ENCODE measurements at places on chromosomes 5 and 9.

DNA sequence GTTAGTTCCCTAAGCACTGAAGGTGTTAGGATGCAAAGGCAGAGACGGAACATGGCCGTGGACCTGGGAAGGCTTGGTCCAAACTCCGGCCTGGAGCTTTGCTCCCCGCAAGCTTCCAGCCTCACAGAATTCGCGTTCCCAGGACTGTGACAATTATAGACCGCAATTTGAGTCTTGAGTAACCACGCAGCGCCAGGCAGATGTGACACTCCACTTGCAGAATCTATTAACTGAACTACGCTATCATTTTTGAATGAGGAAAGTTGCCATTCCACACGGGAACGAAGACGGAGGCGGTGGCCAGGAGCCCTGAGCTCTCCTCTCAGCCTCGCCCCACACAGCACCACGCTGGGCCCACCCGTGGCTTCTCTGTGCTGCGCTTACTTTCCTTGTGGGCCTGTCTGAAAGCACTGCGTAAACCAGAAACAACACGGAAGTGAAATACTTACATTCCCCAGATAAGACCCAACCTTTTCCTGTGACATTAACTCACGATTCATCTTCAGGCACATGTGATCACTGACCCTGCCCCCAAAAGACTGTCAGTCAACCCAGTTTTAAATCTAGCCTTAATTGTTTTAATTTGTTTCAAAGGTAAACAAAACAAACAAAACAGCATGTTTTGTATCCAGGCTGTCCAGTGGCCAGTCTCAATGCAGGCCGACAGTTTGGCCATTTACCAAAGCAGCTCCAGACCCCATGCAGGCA lies 16.1 kb upstream of the COL5A1 start:
- no peak for DNase-seq

DNA sequence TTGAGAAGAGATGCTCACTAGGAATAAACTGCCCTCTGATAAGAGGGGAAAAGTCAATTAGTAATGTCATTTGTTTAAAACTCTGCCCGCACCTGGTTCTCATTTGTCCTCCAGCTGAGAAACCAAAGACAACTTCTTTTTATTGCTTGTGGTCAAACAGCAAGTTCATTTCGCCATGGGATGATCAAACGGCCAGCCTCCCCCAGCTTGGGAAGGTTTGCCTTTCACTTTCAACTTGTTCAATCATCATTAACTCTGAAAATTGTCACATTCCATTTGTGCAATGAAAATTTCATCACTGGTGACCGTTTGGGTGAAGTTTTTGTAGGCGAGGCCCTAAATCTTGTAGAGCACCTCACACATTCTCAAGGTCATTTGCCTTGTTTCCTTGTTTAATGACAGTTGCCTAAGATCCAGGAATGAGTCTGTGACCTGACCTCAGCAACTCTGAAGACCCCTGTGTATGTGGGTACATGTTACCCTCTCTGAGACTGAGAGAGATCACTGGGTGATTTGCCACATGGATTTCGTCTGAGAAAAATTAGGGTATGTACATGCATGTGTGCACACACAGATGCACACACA lies 117.7 kb downstream of the MARCHF3 start:
- no peak for DNase-seq

- DNase-seq: no peak
These were observed 300.9 kb downstream of the MRPS30 start for GRCh38 chr5:45109636-45110035.

DNA sequence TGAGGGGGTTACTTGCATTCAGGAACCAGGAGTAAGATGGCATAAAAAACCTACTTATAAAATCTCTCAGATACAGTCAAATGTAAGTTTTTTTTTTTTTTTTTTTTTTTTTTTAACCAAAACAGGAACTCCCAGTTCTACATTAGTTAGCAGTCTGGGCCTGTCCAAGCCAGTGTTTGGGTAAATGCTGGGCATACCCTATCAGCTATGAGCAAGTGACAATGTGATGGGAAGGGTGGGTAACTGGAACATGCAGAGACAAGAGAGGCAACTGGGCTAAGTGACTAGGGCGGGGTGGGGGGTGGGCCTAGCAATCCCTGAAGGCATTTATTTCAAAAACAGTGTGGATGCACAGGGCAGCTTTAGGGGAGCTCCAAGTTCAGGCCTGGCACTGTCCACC lies 2.3 kb downstream of the NMRK1 start:
- no peak for DNase-seq

DNA sequence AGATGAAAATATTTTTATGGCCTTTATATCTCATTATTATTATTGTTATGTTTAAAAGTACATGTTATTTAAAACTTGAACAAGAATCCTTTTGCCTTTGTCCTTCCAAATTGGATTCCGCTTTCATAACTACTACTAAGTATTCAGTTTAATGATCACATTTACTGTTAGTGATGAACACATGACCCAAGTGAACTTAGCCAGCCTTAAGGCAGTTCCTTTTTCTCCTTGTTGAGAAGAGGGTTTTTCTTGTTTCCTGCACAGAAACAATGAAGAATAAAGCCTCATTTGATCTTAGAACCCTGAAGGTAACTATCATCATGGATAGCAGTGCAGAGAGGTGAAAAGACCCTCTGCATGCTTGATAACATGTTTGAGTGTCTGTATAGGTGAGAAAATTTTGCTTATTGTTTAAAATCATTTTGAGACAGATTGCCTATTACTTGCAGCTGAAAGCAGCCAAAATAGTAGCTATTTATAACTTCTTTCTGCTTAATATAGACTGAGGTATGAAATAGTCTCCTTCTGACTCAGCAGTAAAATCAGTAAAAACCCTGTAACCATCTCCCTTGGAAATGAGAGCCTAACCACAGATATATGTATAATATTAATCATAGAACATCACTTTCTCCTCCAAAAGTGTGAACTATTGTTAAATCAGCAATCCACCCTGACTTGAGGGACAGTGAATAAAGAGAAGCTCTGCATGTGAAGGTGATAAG lies 266.2 kb downstream of the SPATA31D1 start:
- DNase-seq: no peak

- no peak for DNase-seq
These were observed 68.7 kb upstream of the ADAMTSL1 start for GRCh38 chr9:18405240-18405639.

DNA sequence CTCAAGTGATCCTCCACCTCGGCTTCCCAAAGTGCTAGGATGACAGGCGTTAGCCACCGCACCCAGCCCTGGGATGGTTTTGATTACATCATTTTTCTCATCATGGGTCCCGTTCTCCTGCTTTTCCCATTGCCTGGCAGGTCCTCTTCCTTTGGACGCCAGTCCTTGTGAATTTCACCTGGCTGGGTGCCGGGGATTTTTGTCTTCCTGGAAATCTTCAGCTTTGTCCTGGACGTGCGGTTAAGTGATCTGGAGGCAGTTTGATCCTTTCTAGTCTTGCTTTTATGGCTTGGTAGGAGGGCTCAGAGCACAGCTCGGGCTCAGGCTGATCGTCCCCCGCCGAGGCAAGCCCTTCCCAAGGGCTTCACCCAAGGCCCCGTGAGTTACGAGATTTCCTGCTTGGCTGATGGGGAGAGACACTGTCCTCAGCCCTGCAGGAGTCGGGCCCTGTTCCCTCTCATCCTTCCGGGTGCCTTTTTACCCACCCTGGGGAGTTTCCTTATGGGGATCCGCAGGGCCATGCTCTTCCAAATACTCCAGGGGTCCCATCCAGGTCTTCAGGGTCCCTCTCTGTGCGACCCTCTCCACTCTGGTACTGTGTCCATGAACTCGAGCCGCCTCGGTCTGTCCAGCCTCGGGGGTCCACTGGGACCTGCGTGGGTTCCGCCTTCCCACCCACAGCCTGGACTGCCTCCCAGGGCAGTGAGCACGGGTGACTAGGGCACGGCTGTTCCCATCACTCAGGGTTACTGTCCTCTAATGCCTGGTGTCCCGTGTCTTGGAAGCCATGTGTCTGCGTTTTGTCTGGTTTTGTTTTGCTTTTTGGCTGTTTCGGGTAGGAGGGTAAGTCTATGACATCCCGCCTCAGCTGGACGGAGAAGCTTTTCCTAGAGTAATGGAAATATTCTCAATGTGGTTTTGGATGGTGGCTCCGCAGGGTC lies 22.3 kb upstream of the EGFL7 start:
- DNase-seq: no peak

Data from glomerular endothelial cell (primary cell).